Glutamatergic neuron (in vitro differentiated cells): ENCODE measurements at places on chromosomes 4 and X.

DNA sequence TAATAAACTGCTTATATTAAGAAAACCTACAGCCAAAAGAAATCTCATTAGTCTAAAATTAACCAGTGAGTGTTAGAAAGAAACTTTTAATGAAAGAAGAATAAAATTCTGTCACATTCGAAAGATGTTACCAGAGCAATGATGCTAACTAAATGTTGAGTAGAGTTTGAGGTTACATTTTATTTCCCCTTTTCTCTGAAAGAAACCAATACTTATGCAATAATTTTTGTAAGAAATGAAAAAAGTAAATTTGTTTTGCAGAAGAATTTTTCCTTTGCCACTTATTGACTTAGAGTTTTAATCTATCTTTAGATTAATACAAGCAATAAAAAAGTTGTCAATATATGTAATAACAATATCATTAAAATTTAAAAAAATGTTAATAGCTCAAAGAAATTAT lies 574.0 kb upstream of the GALNTL6 start:
- no peak for DNase-seq

DNA sequence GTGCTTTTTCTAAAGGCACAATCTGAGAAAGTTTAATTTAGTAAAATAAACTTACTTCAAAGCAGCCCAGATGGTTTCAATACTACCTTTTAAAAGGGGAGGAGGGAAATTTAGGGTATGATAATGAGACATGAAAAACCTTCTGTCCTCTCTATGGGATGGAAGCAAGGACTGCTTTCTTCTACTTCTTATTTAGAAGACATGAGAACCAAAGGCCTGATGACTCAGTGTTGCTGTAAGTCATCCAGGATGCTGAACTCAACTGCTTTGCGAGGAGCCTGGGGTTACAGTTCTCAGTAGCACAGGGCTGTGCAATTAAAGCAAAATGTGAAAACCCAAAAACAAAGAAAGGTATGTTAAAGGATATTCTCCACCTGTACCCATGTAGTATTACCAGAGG lies 140.8 kb upstream of the EDNRA start:
- no peak for DNase-seq

DNA sequence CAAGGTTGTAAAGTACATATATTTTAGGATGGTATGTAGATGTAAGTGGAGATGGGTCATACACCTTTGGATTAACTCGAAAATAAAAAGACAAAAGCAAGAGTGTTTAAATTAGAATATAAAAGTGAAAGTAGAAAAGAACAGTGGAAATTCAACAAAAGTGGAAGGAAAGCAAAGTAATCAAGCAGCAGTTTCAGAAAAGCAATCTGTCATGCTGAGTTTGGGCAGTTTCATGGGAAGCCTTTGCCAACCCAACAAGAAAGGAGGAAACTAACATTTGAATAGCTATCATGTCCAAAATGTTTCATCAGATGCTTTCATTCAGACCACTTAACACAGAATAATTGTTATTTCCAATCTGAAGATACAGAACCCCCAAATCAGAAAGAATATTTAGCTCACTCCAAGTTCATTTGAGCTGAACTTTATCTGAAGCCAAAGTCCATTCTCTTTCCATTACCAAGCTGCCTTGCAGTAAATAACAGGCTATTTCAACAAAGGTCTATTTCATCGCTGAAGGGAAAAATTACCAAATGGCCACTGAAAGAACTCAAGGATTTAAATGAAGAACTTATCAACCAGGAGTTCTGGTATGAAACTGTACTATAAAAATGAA lies 1.8 kb upstream of the EXOSC9 start:
- DNase-seq, result no peak

GRCh38 chr4:81427344-81427821 lies 44.3 kb downstream of the RASGEF1B start:
- DNase-seq, result no peak

- no peak for DNase-seq
These were observed 15.8 kb downstream of the SASH3 start for GRCh38 chrX:129795584-129795983.

GRCh38 chr4:53183754-53184153 lies 182.1 kb downstream of the SCFD2 start:
- no peak for DNase-seq

DNA sequence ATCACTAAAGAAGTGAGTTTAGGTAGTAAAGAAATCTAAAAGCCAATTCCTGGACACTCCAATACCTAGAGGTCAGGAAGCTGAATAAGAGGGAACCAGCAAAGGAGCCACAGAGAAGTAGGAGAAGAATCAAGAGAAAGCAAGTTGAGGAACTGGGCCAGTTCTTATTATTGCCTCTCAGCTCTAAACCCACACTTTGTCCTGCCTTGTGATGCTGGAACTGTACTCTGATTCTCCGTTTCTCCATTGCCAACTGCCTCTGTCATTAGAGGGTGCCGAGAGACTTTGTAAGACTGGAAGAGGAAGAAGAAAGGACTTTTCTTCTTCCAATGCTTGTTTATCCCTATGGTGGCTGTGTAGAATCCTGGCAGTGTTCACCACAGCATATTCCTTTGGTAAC lies 38.6 kb downstream of the NSUN7 start:
- no peak for DNase-seq

- DNase-seq, result no peak
These were observed 43.4 kb downstream of the NKX6-1 start for GRCh38 chr4:84455697-84456096.

DNA sequence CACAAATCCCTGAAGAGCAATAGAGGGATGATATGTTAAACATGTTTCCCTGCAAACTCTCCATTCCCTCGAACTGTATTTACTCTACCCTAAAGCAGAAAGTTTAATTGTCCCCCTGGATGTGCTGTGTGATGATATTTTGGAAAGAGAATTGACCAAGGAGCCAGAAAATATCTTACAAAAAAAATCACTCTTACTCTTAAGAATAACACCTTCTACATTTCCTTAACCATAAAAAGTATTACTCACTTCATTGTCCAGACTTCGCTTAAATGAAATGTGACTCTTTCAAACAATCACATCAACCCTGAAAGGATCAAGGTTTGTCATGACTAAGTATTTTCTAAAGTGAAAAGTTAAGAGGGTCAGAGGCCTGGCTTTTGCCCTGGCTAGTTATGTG lies 49.0 kb upstream of the EGFL6 start:
- no peak for DNase-seq

- DNase-seq, result no peak
These were observed 2.6 kb downstream of the MRPL1 start for GRCh38 chr4:77865259-77865658.

DNA sequence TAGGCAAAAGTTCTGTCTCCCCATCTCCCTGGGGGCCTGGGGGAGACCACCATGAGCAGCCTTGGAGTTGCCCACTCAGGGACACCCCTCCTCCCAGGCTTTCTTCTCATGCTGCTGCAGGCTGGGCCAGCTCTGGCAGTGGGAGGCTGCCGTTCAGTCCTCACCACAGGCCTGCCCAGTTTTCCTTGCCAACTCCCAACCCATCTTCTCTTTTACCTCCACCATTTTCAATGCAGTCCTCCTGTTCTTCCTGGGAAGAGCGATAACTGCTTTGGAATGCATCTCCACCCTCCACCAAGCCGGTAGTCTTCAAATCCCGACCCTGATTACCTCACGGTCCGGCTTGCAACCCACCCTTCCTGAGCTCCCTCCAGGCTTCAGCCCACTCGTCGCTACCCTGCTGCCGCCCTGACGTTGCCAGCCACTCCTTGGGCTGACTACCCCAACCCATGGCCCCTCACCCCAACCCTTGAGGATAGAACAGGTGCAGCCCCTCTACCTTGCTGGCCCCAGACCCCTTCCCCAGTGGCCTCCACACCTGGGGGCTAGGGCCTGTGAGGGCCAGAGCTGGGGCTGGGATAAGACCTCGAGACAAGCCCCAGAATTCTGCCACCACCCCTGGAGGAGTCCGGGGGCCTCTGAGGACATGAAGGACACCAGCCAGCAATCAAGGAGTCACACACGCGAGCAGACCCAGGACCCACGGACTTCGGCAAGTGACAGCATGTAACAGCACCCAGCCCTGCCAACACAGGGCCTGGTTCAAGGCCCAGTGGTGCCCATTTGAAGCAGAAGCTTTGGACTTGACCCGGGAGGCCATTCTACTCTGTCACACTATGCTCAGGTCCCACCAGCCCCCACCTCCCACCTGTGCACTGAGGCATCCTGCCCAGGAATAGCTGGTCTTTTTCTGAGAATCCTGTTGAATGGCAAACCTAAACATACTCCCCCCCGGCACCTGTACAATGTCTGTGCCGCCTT lies 9.2 kb downstream of the WDR1 start:
- DNase-seq, result no peak

DNA sequence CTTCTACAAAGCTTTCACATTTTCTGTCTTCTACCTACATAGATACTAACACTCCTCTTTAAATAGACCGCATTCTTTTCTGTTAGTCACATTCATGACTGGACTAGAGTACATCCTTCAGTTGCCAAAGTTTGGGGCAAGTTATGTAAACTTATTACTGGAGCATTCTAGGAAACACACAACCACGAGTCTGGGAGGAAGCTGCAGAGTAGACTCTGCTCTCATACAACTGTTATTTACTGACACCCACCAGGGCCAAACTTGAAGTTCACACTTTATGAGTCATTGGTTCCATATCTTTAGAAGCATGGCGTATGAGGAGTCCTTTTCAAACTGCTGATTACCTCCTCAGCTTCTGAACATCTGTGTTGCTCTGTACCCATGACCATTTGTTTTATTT lies 87.0 kb downstream of the RNF150 start:
- no peak for DNase-seq

DNA sequence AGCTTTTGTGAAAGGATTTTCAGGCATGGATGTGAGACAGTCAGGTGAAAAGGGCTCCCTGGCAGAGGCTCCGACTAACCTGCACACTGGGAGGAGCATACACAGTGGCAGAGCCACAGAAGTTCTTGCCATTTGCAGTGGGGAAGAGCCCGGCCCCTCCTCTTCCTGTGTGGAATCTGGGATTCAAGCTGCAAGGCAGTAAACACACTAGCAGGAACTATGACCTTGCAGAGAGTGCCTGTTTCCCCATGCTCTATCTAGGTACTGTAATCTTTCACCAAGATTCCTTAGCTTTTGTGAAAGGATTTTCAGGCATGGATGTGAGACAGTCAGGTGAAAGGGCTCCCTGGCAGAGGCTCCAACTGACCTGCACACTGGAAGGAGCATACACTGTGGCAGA lies 19.8 kb upstream of the HEPH start:
- no peak for DNase-seq

DNA sequence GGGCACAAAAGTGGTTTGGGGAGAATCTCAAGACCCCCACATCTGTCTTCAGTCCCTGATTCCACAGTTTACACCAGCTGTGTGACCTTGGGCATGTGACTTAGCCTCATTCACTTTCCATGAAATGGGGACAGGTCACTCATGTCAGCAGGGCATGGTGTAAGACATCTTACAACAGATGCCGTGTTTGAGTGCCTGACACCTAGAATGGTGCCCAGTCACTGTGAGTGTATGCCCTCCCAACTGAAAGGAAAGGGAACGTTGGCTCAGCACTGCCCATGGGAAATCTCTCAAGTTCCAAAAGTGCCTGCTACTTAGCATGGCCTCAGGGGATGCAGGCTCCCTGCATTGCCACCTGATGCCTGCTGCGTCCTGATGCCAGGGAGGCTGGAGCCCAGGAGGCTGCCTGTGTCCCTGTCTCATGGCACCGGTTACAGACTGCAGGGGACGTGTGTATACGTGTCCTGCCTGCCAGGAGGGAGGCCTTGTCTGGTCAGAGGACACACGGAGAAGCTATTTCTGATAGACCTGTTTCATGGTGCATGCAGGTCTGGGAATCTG lies 32.2 kb downstream of the RNF4 start:
- no peak for DNase-seq

GRCh38 chrX:26146024-26146423 lies 7.9 kb downstream of the MAGEB18 start:
- no peak for DNase-seq

DNA sequence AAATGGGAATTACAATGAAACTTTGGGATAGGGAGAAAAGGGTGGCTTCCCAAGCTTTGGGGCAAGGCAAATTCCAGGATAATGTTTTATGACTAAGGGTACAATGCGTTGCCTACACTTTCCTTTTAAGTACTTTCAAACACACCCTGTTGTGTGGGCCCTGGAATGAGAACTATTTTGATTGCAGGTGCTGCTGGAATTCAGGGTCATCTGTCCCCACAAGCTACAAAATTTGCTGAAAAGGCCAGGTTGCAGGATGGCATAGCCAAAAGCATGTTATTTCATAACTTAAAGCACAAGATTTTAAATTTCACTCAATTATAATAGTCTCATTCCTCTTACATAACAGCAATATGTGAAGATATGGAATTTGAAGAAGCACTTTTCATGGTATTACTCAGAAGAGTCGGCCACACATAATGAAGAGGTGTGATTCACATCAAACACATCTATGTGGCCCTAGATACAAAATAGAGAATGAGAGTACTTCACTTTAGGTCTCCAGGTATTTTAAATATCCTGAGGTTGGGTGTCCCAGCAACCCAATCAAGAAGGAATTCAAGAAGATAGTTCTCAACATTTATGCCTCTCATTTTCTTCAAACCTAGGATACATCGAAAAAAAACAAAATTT lies 89.3 kb downstream of the APBB2 start:
- DNase-seq, result no peak

- DNase-seq, result no peak
These were observed 32.2 kb downstream of the TRMT44 start for GRCh38 chr4:8472689-8473197.

GRCh38 chr4:70940134-70940533 lies 38.0 kb downstream of the MOB1B start:
- no peak for DNase-seq

DNA sequence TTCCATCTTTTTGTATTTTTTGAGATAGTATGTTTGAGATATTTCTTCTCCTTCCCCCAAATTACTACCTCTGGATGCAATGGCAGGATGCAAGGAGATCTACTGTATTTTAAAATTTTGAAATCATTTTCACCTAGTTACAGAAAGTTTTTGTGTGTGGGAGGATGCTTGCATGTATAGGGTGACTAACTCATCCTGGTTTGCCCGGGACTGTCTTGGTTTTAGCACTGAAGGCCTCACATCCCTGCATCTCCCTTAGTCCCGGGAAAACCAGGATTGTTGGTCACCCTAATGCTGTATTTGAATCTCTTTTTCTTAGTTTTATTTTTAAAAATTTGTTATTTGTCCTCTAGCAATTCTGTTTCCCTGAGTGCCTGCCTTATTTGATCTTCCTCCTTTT lies 12.1 kb downstream of the SUPT20HL2 start:
- no peak for DNase-seq

- DNase-seq, result no peak
These were observed 506.9 kb downstream of the MAGEB5 start for GRCh38 chrX:26722666-26723428.

GRCh38 chr4:68954126-68954525 lies 2.5 kb upstream of the UGT2A3 start:
- DNase-seq, result no peak

- DNase-seq, result peak; percentile 32
These were observed 48.8 kb downstream of the MAP7D2 start for GRCh38 chrX:20067709-20068561.
